ENCODE measurements at places on chromosomes 13 and 19.

GRCh38 chr13:43990829-43991228 lies 111.1 kb downstream of the LACC1 start:
- no peak for DNase-seq

DNA sequence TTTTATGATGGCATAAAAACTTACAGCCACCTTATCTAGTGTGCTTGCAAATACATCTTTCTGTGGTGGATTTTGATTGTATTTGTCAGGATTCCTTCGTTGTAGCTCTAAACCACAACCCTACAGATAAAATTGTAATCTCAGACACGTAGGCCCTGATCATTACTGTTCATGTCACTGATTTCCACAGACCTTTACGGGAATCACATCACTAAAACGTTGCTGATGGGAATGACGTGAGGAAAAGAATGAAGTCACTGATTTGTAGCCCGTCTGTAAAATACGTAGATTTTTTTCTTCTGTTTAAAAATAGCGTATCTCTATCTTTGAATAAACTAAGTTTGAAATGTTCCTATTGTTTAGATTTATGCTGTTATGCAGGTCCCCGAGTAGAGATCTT lies 399.2 kb downstream of the MYO16 start:
- no peak for DNase-seq

GRCh38 chr13:87207280-87208003 lies 463.7 kb upstream of the SLITRK5 start:
- no peak for DNase-seq

- no peak for DNase-seq
Observed at GRCh38 chr19:16295057-16295456, 29.6 kb upstream of the KLF2 start.

- no peak for DNase-seq
Observed at GRCh38 chr13:94312511-94313216, 166.8 kb downstream of the DCT start.

DNA sequence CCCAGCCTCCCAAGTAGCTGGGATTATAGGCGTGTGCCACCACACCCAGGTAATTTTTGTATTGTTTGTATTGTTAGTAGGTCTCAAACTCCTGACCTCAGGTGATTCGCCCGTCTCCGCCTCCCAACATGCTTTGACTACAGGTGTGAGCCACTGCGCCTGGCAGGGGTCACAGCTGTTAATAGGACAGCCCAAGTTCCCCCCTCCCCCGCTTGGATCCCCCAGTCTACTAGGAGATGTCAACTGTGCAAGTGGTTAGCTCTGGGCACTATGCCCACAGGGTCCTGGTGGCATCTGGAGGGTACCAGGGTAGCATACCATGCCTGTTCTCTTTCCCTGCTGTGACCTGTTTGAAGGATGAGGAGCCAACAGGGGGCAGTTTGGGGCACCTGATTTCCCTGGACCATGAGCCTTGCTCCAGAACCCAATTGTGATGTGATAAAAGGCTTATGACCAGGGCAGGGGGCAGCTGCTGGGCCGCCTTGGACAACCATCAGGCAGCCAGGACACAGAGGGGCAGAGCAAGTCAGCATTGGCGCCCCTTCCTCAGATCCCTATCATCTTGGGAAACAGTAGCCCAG lies at the start of gene TSPAN16:
Gene TSPAN16, plus strand, starts transcription at position 496 of the 581 bp plus-strand sequence. CDS start 138 bp downstream, outside the sequence.
- no peak for DNase-seq

DNA sequence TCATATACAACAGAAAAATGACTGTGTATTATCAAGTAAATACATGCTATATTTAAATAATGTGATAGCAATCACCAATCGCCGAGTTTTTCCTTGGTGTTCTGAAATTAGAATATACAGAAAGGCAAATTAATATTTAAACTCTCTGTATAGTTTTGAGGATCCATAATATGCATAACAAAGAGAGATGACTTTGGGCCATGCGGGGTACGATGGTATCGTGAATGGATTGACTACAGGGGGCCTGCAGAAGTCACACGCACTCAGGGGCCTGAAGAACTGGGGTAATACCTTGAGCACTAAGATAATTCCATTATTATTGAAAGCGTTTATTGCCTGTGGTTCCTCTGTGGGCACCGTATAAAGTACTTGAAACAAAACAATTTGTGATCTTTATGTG lies 314.0 kb downstream of the TEX29 start:
- no peak for DNase-seq
